HS-5 (cell line): ENCODE measurements at places on chromosomes 2 and 18.

DNA sequence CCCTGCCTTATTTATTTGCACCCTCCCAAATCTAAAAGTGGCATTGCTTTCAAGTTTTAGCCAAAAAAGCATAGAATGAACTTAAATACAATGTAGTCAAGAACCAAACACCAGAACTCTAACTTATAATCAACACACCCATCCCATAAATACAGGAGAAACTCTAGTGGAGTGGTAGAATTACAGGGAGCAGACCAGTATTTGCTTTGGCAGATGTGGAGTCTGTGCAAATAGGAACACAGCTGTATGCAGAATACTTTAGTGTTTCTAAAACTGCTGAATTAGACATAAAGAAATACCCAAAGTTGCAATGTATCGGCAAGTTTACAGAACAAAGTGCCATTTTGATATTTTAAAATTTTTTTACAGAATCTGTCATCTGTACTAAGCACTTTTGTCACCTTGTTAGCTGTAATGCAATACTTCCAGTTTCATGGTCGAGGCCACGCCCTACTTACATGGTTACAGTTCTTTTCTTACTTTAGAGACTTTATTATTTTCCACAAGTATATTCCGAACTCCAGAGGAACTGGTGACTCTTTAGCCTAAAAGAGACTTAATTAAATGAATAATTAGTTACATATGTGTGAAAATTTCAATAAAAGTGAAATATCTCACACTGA, 23.7 kb upstream of the COL5A2 start:
- no peak for DNase-seq

DNA sequence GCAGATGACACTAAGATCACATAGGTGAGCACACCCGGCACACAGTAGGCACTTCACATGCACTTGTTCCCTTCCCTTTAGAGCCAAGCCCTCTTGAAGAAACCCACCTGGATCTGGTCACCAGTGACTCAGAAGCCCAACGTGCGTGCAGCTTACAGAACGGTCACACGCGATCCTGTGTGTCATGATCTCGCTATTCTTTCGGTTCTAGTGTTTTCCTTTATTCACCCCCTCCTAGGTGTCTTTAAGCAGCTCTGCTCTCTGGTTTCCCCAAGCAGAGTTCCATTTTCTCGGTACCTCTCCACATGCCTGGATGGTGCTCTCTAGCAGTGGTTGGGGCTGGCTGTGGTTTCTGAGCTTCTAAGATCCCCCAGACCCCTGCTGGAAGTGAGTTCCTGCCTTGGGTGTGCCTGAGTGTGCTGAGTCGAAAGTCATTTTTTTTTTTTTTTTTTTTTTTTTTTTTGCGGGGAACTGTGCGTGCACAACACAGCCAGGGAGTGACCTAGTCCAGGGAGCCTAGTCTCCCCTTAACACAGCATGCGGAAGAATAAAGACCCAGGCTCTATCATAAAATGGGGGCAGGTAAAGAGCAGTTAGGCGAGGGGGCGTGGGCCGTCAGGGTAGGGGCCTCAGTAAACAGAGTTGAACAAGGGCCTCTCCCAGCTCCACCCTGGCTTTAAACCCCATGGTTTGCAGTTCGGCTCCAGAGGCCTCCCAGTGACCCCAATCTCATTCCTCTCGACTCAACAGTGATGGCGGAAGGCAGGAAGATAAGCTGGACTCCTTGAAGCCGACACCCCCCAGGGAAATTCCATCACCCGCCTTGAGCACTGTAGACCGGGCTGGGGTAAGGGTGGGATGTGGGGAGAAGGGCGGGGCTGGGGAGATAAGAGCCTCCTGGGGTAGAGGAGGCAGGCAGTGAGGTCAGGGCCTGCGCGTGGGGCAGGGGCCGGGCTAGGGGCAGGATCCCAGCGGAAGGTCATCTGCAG, 29.8 kb upstream of the DNMT3A start:
- no peak for DNase-seq

DNA sequence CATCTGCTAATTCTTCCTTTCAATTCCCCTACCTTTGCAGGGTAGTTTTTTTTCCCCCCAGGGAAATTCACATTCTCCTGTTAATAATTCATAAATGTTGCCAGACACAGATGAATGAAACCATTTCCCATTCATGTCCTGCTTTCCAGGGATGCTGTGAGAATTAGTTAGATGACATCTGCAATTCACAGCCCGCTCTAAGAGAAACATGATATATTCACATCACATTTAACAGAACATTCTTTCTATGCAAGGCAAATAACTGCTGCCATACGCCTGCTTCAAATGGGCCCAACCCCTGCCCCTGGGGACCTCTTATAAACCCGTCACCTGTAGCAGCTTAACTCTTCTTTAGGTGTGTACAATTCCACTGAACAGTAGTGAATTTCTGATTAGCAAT, 110.6 kb upstream of the CTAGE1 start:
- no peak for DNase-seq

GRCh38 chr2:198966269-198966668, 491.5 kb downstream of the SATB2 start:
- no peak for DNase-seq
